ENCODE measurements at places on chromosomes 4 and X.

DNA sequence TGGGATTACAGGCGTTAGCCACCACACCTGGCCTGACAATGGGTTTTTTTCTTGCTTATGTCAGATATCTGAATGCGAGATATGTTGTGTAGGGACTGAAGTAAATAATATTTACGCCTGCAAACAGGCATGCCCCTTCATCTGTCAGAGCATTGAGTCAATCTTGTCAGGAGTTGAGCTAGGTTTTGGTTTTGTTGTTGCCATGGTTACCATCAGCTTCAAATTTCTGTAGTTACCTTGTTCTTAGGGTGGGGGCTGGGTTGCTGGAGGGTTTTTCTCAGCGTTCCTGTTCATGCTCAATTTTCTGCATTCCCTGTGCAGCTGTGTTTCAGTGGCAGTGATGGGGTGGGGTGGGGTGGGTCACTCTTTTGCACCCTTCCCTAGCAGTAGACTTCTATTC lies 14.5 kb downstream of the MRPL1 start:
- DNase-seq, result no peak

- DNase-seq, result no peak
Measured at GRCh38 chr4:100983426-100983825, 363.9 kb downstream of the PPP3CA start.

- DNase-seq, result no peak
Measured at GRCh38 chrX:13082206-13083065, 38.0 kb upstream of the FAM9C start.

DNA sequence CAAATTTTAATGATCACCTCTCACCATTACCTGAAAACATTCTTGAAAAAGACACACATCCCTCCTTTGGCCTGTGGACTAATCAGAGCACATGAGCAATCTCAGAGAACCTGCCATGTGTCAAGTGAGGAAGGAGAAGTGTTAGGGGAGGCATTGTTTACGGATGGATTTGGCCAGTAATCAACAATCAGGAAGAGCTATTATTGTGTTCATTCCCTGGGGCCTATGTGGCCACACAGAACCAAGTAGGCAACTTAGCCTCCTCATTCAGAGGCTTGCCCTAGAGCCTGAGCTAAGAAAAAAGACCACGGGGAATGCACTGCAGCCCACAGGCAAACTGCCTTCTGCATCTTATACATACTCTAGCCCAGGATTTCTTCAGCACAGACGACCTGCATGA lies 40.6 kb upstream of the DOCK11 start:
- DNase-seq, result no peak

- DNase-seq, result no peak
Measured at GRCh38 chrX:13938051-13938828, 91.5 kb downstream of the GEMIN8 start.

GRCh38 chr4:185033950-185034349 lies 15.7 kb downstream of the HELT start:
- no peak for DNase-seq

DNA sequence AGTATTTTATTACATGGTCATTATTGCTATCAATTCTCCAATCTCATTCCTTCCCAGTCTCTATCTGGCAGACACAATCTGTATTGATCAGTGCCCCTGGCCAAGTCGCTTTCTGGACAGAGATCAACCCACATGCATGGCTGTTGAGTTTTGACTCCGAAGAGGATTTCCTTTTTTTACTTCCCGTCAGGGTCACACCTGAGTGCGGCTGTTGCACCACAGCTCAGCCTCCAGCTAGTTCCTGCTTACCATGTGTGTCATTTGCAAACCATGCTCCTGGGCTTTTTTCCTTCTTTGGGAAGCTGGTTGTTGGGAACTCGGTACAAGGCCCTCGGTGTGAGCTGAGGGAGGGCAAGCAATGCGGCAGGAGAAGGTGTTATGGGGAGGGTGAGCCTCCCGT lies 11.7 kb downstream of the MAGED2 start:
- no peak for DNase-seq
